ENCODE measurements at places on chromosomes 7 and 10.

GRCh38 chr10:6388261-6388893 is 185.6 kb downstream of the PFKFB3 start:
- DNase-seq: no peak

DNA sequence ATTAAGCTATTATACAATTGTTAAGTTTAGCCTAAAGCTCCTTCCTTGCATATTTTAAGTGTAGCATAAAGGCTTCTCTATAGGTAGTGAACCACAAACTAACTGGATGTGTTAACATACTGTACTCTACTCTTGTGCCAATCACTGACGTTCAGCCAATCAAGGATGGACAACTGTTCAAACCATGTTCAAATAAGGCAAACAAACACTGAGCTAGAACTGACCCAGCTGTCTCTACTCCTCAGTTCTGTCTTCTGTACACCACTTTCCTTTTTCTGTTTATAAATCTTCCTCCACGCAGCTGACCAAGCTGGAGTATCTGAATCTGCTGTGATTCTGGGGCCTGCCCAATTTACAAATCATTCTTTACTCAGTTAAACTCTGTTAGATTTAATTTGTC is 188.7 kb upstream of the MBL2 start:
- DNase-seq: no peak

- DNase-seq: no peak
These were observed 273.9 kb downstream of the USP6NL start for GRCh38 chr10:11337516-11337915.

DNA sequence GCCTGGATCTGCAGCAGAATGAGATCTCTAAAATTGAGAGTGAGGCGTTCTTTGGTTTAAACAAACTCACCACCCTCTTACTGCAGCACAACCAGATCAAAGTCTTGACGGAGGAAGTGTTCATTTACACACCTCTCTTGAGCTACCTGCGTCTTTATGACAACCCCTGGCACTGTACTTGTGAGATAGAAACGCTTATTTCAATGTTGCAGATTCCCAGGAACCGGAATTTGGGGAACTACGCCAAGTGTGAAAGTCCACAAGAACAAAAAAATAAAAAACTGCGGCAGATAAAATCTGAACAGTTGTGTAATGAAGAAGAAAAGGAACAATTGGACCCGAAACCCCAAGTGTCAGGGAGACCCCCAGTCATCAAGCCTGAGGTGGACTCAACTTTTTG is 21.4 kb downstream of the LRRC17 start:
- DNase-seq: no peak

DNA sequence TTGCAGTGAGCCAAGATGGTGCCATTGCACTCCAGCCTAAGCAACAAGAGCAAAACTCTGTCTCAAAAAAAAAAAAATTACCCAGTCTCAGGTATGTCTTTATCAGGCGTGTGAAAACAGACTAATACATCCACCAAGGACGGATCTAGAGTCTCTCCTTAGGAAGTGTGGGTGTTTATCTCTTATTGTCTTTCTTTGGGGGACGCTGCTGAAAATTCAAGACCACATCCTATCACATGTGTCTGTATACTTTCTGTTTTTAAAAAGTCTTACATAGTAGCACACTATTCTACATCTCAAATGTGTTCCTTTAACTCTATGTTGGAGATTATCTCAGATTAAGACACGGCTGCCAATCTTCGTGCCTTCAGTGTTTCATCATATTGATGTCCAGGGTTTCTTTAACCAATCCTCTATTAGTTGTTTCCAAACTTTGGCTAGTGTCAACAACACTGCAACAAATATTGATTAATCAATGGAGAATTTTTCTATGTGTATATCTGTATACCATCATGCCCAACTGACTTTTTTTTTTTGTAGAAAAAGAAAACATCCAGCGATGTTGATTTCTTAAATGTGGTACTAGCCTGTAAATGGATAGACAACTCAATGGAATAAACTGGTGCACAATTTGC is 92.3 kb upstream of the KDM7A start:
- no peak for DNase-seq

DNA sequence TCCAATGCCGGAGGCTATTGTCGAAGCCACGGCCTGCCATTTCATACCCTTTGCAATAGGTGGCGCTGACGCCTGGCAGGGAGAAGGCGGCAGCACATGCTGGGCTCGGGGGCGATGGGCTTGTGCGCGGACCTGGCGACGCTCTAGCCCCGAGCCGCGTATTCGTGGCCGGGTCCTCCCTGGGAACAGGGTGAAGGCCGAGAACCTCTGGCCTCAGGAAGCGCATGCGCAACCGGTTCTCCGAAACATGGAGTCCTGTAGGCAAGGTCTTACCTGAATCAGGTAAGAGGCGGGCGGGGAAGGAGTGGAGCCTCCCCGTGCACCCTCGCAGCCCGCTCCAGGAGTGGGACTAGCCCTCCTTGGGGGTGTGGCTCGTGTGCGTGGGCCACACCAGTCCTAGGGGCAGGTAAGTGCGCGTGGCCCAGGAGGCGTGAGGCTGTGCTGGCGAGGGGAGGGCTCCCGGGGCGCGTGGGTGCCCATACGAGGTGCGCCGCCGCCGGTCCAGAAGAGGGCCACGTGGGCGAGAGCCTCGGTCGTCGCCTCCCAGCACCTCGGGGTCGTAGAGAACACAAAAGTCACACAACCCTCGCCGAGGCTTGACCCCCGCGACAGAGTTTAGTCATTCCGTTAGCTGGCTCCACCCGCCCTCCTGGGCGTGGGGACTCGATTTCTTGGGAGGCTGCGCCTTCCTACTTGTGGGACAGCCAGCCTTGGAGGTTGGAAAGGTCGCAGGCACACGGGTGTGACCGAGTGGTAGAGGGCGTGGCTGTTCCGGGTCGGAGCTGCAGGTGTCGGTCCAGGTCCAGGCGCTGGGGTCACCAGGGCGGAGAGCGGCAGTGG is 5.6 kb upstream of the MEST start:
- peak; percentile 16 for DNase-seq

DNA sequence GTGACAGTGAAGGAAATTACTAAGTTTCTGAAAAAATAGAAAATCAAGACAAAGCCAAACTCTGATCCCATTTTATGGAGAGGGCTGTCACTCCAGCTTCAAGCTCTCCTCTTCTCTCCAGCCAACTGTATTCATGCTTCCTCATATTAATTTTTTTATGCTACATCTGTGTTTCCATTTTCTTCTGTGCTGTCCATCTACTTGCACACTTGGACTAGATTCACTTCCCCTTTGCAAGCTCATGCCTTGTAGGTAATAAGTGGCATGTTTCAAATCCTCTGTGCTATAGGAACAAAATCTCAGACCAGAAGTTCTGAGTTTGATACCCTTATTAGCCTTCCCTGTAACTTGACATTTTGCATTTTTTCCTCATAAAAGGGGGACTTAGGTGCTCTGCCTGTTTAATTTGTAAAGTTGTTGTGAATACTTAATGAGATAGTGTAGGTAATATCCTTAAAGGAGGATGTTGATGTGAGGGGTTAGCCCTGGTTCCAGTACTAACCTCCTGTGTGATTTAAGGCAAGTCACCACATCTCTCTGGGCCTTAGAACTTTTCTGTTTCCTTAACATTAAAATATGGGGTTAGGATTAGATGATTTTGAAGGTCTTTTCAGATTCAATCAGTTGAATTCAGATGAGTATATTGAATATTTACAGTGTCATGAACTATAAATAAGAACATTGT is 358.8 kb downstream of the BBS9 start:
- no peak for DNase-seq

GRCh38 chr7:78037603-78038002 is 239.0 kb downstream of the PHTF2 start:
- no peak for DNase-seq

- DNase-seq: no peak
These were observed 101.6 kb downstream of the NPSR1 start for GRCh38 chr7:34759477-34760125.

DNA sequence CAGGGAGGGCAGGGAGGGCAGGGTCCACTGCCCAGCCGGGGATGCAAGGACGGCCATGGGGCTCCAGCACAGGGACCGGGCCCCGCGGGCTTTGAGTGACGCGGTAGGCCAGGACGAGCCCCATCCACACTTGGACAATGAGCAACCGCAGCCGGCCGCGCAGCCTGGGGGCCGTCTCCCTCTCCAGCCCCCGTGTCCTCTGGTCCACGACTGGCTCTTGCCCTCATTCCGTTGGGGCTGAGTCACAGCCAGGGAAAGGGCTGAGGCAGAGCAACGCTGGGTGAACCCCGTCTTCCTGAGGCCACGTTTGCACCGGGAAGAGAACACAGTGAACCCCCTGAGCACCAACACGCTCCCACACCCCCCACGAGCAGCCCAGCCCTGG is 23.7 kb downstream of the SHH start:
- DNase-seq: no peak

DNA sequence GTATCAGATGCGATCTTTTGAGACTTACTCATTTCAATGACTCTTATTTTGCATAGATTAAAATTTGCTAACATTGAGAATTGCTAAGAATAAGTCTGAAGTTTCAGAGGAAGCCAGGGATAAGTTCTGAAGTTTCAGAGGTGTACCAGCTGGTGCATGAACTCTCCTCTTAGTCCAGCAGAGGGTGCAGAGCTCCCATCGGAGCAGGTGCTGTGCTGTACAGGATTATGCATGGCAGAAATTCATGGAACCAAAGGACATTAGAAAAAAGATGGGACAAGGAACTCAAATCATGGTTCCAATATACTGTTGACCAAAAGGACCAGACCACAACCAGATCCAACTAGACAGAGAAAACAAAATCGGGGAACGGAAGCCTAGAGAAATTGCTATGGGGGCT is 41.9 kb downstream of the MGAM2 start:
- DNase-seq: peak; percentile 22

DNA sequence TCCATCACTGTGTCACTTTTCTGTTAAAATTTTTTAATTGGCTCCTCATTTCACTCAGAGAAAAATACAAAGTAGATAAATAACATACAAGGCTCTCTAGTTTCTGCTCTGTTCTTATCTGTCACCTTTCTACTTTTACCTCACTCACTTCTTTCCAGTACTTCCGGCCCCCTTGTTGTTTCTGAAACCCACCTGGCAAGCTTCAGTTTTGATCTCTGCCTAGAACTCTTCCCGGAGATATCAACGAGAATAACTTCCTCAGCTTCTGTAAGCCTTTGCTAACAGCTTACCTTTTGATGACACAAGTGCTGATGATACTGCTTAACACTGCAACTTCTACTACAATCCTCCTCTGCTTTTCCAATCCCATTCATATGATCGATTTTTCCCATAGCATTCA is 566.2 kb downstream of the PCDH15 start:
- no peak for DNase-seq

GRCh38 chr7:153130052-153130451 is 370.5 kb downstream of the ACTR3B start:
- no peak for DNase-seq

DNA sequence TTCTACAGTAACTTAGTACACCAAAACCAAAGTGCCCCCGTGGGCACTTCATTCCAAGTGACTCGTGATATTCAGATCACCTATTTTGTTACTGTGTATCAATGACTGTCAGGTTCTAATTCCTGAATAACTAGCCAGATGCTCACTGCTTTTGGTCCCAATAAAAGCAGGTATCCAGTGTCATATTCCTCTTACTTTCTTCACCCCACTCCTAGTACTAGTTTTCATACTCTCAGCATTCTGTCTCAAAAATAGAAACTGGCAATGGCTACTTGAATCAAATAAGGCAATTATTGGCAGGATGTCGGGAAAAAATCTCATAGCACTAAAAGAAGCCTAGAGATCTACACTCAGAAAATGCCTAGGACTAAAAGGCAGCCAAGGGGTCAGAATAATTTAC is 84.6 kb downstream of the ZNF467 start:
- no peak for DNase-seq

- no peak for DNase-seq
These were observed 213.6 kb upstream of the CELF2 start for GRCh38 chr10:10804061-10804460.

DNA sequence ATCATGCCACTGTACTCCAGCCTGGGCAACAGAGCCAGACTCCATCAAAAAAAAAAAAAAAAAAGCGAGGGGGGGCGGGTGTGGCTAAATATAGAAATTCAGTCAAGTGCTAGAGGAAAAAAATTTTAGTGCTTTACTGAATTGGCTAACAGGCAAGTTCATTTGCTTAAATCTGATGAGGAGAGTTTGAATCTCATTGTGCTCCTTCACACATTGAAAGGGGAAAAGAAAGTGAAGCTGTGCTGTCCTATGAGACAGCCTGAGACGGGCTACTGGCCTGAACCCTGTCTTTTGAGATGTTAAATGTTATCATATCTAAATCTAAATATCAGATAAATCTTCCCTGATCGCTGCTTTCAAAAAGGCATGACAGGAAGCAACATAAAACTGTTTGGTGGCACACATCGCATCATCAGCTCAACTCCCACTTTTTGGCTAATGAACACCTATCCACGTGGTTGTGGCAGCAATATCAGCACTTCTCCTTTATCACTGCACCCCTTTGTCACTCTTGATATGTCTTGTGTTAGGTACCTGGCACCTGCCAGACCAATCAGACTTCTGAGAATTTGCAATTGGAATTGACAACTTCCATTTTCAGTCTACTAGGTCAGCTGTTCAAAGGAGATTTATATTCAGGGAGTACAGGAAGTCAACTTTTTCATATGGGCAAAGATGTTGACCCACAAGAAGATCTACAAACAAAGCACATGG is 14.0 kb upstream of the IFIT1B start:
- no peak for DNase-seq

DNA sequence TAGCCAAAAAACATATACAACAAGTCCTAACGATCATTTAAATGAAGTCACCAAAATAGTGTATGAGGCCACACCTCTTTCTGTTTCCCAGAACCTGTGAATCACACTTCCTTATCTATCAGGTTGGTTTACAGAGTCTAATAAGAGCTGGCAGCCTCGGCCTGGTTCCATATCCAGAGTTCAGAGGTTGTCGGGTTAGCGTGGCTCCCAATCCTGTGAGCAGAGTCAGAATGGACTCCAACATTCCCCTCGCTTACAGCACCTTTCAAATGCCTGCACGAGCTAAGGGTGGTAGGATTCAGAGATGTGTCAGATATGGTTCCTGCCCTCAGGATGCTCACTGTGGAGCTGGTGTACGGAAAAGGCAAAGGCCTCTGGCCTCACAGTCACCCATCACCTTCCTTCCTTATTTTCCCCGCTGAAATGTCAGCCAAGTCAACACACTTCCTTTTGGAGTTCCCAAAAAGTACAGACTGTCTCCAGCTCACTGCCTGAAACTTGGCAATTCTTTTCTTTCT is 6.0 kb downstream of the IL15RA start:
- DNase-seq: peak; percentile 17

DNA sequence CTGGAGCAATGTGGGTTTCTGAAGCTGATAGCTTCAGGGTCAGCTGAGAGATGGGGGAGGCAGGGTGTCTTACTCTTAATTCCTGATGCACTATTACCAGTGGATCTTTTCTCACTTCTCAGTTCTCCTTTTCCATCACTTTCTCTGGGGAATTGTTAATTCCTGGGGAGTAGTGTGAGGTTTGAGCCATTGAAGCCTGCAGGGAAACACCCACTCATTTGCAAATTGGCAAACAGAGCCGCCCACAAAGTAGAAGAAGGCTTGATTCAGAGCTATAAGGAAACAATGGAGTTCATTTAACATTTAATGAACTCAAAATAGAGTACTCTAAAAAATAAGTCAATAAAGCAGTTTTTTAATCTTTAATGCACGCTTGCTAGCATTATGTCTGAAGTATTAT is 4.3 kb upstream of the TECTB start:
- DNase-seq: peak; percentile 15

Measured in inflammatory macrophage (primary cell).